ENCODE measurements at places on chromosomes 1 and 21.

DNA sequence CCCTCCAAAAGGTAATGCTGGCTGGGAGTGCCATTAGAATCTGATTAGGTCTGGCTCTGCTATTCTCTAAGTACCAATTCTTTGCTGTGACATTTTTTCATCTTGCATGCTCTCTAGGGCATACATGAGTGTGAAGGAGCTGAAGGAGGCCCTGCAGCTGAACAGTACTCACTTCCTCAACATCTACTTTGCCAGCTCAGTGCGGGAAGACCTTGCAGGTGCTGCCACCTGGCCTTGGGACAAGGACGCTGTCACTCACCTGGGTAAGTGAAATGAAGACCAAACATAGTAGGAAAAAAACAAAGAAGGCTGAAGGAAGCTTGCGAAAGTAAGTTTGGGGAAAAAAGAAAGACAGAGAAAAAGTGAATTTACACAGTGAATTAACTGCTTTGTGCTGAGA, 207.9 kb downstream of the PAPPA2 start:
- no peak for DNase-seq

GRCh38 chr1:181120924-181121323, 32.4 kb downstream of the IER5 start:
- DNase-seq: no peak

GRCh38 chr1:12618965-12619791, 1.2 kb upstream of the DHRS3 start:
- DNase-seq: peak; percentile 32

GRCh38 chr1:184860985-184861754, 106.5 kb upstream of the EDEM3 start:
- DNase-seq: no peak

- DNase-seq: no peak
Measured at GRCh38 chr1:9770298-9770697, 53.5 kb downstream of the CLSTN1 start.

DNA sequence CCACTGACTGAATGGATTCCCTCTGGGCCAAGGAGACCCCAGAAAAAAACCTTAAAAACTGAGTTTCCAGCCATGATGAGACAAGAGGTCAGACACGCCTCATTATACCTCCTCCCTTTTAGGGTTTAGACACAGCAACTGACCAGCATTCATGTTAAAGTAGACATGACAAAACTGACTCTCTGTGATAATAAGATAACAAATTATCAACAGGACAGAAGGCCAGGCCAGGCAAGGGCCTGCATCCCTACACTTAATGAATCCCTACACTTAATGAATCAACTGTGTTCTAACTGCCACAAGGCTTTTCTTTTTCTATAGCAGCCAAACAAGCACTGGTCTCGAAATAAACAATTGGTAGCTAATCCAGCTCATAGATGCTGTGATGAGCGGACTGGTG, 33.3 kb upstream of the FAM89A start:
- no peak for DNase-seq

GRCh38 chr1:96999191-96999590, 277.6 kb downstream of the PTBP2 start:
- DNase-seq: no peak

DNA sequence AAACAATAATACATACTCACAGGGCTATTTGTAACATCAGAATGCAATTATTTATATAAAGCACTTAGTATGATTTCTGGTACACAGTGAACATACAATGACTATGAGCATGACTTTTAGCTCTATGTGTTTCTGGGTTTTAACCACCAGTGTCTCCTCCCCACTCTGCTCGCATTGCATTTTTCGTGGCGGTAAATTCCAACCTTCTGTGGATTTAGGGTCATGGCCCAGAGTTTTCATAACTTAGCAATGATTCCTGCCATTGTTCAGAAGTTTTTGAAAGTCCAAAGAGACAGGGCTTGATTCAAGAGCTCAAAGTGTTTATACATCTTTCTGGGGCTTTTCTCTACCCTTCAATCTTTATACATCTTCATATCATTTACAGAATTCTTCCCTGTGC, 191.3 kb downstream of the BACH1 start:
- DNase-seq: no peak

DNA sequence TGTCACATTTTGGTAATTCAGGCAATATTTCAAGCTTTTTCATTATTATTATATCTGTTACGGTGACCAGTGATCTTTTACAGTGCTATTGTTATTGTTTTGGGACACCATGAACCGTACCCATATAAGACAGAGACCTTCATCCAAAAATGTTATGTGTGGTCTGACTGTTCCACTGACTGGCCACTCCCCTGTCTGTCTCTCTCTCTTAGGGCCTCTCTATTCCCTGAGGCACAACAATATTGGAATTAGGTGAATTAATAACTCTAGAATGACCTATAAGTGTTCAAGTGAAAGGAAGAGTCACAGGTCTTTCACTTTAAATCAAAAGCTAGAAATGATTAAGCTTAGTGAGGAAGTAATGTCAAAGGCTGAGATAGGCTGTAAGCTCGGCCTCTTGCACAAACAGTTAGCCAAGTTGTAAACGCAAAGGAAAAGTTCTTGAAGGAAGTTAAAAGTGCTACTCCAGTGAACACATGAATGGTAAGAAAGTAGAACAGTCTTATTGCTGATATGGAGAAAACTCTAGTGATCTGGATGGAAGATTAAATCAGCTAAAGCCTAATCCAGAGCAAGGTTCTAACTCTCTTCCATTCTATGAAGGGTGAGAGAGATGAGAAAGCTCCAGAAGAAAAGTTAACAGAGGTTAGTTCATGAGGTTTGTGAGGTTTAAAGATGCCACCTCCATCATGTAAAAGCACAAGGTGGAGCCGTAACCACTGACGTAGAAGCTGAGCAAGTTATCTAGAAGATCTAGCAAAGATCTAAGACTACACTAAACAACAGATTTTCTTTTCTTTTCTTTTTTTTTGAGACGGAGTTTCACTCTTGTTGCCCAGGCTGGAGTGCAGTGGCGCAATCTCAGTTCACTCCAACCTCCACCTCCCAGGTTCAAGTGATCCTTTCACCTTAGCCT, 19.7 kb upstream of the DIPK1A start:
- peak; percentile 11 for DNase-seq

- DNase-seq: no peak
Measured at GRCh38 chr1:199733125-199733524, 294.4 kb upstream of the NR5A2 start.

DNA sequence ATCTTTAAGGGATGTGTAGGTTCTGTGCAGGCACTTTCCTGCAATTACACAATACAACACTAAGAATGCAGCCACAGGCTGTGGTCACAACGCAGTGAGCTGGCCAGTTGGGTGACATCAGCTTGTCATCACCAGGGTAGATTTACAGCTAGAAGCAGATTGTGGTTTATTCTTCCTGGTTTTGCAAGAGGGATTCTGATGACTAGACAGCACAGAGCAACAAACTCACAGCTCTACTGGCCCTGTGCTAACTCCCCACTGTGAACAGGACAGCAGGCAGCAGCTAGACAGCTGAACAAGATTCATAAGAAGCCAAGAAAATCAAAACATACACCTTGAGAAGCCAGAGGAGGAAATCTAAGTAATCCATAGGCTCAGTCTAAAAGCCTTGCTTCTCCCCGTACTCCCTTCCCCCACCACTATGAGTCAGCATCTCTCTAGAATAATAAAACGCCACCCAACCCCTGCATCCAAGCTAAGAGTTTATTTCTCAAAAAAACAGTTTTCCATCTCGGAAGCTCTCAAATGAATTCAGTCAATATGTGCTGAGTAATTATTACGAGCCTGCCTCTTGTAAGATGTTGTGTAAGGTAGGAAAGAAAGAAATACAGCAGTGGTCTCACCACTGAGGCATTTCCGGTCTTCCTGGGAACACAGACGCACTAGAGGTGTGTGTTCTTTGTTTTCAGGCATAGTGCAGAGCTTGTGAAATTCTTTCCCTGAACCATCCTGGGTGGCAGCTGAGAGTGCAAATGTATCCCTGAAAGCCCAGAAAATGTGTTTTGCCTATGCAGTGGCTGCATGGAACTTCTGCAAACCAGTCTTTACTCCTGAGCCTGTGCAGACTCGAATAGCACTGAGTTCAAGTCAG, 162.8 kb downstream of the NTPCR start:
- no peak for DNase-seq

GRCh38 chr1:59318271-59318860, 21.5 kb downstream of the FGGY start:
- no peak for DNase-seq

GRCh38 chr1:91846007-91846638, 39.8 kb downstream of the TGFBR3 start:
- no peak for DNase-seq

GRCh38 chr1:64940025-64940424, 26.3 kb downstream of the JAK1 start:
- no peak for DNase-seq

DNA sequence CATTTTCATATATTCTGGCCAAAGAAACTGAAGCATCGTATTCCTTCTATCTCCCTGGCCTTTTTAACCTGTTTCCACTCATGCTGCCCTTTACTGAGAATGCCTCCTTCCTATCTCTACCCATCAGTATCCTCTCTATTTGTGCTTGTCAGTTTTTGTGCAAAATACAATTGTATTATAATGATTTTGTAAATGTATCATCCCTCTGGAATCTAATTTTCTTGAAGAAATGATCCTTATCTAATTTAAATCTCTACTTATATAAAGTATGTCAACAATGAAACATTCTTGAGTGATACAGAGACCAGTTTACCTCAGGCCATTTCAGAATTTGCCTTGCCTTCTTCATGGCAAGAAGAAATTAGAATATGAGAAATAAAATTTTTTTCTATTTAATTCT, 59.0 kb upstream of the TEKT2 start:
- DNase-seq: no peak

DNA sequence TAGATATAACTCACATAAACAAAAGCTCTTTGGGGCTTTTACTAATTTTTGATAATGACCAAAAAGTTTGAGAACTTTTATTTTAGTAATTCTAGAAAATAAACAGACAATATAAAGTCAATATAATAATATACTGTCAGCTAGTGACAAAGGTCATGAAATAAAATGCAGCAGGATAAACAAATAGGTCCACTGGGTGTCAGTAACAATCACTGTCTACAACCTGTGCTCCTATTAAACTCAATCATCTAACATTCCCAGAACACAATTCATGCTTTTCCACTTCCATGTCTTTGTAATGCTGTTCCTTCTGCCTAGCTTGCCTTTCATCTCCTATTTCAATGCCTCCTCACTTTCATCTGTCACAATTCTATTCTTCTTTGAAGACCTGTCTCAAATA, 186.1 kb downstream of the GIPC2 start:
- DNase-seq: no peak

- DNase-seq: no peak
Measured at GRCh38 chr1:183807549-183808168, 2.7 kb downstream of the RGL1 start.

GRCh38 chr1:53116307-53116810, 26.1 kb downstream of the SLC1A7 start:
- DNase-seq: no peak

DNA sequence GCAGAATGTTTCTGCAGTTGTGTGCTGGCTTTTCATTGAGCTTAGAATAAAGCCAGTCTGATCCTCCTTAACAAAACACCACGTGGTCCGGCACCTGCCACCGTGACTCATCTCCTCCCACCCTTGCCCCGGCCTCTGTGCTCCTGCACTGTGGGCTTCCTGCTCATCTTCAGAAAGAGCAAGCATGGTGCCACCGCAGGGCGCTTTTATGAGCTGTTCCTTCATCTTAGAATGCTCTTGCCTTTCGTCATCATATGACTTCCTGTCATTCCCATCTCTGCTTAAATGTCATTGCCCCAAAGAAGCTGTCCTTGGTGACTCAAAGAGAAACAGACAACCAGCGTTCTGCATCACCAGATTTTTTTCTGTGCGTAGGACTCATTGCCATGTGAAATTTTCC, 117.8 kb downstream of the HHAT start:
- DNase-seq: peak; percentile 39

DNA sequence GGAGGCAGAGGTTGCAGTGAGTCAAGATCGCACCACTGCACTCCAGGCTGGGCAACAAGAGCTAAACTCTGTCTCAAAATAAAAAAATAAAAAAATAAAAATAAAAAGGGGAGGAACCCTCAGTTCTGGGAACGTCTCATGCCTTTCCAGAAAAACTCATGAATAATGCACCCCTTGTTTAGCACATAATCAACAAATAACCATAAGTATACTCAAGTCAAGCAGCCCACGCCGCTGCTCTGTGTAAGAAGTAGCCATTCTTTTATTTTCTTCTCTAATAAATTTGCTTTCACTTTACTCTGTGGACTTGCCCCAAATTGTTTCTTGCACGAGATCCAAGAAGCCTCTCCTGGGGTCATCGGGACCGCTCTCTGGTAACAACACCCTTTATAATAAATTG, 14.5 kb upstream of the ACTA1 start:
- DNase-seq: no peak

- no peak for DNase-seq
Measured at GRCh38 chr1:227161470-227161869, 156.8 kb downstream of the CDC42BPA start.

DNA sequence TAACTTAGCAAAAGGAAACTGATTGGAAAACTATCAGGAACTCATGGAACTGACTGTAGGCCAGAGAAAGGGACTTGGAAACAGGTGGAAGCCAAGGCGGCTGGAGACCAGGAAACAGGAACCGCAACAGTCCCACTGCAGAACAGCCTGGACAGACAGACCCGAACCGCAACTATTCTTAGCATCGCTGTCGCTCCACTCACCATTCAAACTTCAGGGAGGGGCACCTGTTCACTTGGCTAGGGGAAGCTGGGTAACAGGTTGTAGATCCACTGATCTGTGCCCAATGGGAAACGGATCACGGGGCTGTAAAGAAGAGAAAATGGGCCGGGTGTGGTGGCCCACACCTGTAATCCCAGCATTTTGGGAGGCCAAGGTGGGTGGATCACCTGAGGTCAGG, 61.9 kb downstream of the CLSTN1 start:
- no peak for DNase-seq

GRCh38 chr1:8663915-8664329, 153.5 kb downstream of the RERE start:
- DNase-seq: no peak

GRCh38 chr1:157270705-157271274, 132.6 kb upstream of the ETV3 start:
- no peak for DNase-seq

DNA sequence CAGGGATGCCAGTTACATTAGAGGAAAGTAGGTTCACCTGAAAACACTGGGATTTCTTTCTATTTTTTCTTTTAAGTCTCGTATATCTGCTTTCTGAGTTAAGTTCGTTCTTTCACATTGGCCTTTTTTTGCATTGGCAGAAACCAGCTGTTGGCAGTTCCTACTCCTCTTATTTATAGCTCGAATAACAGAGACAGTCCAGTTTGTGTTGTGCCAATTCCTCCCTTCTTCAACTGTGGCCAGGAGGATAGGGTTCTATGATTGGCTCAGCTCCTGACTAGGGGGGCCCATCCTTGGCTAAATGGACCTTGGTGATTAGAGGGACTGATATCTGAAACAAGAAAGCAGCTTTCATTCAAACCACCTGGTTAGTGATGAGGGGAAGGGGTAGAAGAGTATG, 115.8 kb downstream of the RPS6KC1 start:
- no peak for DNase-seq

Data from stimulated activated CD4-positive, alpha-beta T cell treated with anti-CD3 and anti-CD28 coated beads, TNF-alpha, amount 100 ng/mL, for 4 hours (primary cell).